ENCODE measurements at places on chromosomes 3 and 15.

DNA sequence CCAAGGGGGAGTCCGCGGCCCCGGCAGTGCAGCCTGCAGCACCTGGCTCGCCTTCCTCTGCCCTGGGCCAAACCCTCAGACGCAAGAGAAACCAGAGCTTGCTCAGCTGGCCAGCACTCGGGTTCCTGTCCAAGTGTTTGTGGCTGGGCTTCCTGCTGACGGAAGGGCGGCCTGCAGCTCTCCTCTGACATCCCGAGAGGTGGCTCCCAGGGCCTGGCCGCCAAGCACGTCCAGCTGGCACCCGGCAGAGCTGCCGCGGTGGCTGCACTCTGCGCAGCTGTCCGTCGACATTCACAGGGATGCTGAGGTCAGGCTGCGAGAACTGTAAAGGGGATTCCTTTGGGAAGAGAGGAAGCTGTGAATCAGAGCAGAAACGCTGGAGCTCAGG lies 85.6 kb downstream of the CPN2 start:
- no peak for DNase-seq

DNA sequence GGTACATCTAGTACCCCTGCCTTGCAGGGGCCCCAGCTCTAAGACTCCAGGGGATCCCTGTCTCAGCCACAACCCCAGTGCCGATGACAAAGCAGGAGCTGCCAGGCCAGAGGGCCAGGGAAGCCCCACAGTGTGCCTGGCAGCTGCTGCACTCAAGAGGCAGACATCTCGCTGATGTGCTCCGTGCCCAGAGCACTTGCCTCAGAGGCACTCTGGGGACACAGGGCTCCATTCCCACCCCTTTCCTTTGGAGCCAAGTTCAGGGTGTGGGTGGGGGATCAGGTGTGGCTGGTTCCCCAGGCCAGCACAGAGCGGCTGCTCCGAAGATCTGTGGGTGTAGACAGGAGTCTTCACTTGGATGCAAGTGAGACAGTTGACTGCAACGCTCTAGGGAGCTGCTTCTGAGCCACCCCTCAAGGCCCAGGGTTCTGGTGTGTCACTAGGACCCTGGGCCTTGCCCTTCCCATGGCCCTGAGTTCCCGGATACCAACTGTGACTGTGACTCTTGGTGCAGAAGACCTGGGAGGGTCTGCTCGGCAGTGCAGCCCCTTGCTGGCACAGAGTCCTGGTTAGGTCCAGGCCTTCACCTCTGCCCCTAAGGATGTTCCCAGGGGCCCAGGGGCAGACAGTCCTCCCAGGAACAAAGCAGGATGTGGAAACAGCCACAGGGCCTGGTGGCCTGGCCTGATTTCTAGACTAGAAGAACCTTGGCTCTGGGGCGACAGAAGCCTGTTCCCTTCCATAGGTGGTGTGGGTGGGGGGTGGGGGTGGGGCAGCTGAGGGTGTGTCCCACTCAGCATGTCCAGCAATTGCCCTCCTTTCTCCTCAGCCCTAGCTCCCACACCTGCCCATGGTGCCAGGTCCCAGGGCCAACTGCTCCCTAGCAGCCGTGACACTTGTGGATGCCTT lies 2.5 kb downstream of the NT5DC2 start:
- no peak for DNase-seq

DNA sequence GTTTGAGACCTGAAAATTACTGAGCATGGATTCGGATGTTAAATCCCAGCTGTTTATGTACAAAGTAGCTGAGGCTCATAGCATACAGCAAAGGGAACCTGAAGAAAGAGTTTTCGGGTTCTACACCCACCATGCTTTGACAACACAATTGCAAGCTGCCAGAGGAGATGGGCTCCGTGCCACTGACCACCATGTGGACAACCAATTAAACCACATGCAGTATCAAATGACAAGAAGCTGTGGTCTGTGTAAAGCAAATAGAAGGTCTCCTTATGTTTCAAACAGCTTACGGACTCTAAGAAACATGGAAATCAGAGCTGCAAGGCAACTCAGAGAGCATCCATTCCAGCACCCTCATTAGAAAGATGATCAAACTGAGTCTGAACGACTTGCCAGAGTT lies 12.9 kb downstream of the GABRB3 start:
- DNase-seq = no peak

DNA sequence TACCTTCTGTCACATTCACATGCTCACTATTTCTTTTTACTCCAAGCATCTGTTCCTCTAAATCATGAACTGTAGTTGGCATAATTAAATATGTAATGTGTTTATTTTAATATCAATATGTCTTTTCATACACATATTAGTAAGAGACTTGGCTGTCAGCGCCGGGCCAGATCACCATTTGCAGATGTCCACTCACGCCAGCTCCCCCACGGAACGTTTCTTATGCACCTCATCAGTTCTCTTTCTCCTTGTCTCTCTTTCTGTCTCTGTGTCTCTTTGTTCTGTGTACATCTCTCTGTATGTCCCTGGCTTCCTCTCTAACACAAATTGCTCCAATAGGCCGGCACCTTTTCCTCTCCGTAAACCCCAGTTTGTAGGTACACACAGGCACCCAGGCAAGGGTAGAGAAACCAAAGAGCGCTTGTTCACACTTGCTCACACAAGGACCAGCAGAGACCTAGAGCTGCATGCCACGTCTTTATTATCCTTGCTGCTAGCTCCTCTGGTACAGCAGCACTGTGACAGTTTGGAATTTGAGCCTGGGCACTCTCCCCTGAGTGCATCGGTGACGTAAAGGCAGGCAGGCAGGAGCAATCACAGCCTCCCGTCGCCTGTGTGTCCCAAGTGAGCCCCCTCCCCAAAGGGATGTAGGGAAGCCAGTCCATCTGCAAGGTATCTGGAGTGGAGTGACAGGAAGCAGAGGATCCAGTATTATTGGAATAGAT lies 40.4 kb downstream of the CACNA1D start:
- DNase-seq = no peak

- no peak for DNase-seq
These were observed 38.9 kb downstream of the MDFIC2 start for GRCh38 chr3:70273492-70273891.

All from CD8-positive, alpha-beta T cell (primary cell).